H54 (cell line): ENCODE measurements at places on chromosomes 2 and 18.

DNA sequence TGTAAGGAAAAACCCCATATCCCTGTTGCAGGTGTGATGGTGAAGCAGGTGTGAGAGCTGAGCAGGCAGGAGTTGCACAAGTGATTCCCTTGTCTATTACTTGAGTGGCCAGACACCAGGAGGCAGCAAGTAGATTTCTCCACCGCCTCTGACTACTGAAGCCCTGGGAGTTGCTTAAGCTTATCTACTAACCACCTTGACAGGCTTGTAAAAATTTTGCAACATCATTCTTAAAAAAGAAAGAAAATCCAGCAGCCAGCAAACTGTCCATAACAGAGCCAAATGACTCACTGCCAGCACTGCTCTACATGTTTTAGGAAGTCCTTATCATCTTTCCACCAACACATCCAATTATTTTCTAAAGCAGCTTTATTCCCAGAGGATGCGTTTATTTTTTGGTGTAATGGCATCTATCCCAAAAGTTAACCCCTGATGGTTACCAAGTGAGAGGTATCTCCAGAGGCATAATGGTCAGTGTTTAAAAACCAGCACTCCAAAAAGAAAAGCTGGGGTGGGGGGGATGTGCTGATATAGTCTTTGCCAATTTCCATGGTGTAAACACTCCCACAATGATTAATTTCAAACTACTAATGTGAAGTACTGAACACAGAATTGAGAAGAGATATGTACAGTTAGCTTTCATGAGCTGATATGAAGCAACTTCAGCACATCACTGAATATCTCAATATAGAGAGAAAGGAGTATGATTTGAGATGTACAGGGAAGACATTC lies 16.3 kb upstream of the GPR39 start:
- no peak for DNase-seq

DNA sequence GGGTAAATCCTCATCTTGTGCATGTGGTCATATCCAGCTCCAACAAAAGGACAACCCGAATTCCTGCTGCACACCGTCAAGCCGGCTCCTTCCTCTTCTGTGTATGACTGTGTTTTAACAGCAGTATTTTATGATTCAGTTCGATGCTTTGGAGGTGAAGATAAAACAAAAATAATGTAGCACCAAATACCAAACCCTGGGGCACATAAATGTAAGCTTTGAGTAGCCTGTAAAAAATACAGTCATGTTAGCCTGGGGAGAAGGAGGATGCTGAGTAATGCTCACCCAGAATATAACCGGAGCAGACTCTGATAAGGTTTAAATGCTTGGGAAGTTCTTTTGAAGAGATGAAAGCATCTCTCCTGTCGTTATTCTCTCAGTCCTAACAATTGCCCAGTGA lies 225.0 kb downstream of the SUCLG1 start:
- DNase-seq, result no peak

DNA sequence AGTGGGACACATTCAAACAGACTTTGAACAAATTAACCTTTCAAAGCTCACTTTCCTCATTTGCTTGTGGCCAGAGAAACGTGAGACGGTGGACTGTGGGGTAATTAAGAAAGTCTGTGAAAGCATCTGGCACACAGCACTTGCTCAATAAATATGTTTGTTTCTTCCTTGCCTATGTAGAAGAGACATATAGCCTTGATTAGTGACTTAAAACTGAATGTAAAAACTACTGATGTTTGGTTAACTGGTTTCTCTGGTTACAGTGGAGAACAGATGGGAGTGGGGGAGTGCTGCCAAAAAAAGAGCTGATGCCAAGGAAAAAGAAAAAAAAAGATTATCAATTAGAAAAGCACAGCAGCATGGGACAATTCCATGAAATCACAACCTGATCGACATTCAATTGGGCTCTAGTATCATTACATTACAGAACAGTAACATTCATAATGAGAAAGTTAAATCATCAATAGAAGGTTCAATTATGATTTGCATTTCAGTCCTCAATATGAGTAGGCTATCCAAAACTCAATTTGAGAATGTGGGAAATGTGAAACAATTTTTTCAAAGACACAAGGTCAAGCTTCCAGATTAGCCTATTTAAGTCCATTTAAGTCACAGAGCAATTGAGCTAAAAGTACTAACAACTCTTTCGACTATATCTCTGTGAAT lies 14.7 kb downstream of the CUL3 start:
- no peak for DNase-seq

DNA sequence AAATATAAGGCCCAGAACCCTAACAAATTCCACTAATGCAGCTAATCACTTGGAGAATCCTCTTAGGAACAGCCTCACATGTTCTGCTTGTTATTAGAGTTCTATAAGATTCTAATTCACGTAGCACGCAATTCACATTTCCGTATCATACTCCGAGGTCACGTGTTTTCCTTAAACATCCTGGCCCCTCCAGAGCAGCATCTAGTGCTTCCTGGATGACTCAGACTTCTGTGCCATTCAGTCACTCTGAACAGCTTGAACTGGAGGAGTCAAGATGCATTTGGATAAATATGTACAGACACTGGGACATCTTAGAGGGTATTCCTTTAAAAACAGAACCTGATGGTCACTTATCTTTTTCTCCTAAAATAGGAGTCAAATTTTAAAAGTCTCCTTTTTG lies 156.5 kb downstream of the MYO5B start:
- no peak for DNase-seq

GRCh38 chr2:157923598-157924217 lies 47.6 kb upstream of the ACVR1 start:
- DNase-seq, result no peak

GRCh38 chr2:181810823-181811695 lies 80.5 kb upstream of the ITPRID2 start:
- peak; percentile 53 for DNase-seq

- no peak for DNase-seq
These were observed 50.7 kb downstream of the FMNL2 start for GRCh38 chr2:152385650-152386049.

DNA sequence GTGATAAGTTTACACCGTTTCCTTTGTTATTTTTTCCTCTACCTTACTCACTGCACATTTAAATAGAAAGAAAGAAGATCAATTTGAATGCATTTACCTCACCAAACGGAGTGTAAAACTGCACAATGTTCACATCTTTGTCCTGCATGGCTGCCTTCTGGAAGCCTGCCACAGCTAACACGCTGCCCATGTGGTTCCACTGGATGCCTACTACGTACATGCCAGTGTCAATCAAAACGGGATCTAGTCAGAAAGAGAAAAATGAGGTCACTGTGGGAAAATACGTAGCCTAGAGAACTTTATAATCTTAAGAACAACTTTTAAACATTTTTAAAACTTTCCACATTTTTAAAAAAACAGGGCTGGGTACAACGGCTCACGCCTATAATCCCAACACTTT lies 16.4 kb downstream of the WDR35 start:
- no peak for DNase-seq

DNA sequence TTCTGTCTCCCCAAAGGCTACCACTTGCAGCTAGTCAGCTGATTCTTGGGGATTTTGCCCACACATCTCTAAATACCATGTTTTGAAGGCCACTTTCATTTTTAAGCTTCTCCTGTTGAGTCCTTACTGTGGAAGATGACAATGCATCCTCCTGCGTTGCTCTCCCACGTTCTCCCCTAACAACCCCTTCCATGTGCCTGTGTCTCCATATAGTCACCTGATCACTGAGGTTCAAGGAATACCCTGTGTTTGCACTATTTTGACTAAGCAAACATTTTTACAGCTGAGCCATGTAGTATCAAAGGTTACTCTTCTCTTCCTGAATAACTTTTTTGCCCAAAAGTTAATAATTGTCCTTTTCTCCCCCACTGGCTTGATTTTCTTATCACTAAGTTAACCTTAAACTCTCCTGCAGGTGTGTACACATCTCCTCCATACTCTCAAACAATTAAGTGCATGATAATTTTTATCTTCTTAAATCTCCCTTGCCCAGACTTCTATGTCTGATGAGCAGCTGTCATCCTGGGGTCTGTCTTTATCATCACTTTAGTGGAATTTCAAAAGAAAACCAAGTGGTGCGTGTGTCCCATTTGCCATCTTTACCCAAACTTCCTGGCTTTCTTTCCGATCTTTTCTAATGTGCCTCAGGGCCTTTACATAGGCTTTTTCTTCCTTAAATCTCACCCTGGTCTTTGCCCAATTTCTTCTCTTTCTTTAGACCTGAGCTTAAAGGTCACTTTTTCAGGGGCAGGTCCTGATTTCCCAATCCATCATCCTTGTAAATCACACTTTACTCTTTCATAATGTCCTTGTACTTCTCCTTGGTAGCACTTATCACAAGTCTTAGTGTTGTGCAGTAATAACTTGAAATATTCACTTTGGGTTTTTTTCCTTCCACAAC lies 85.2 kb upstream of the SPATS2L start:
- no peak for DNase-seq

GRCh38 chr18:14912967-14913366 lies 165.0 kb downstream of the ANKRD30B start:
- no peak for DNase-seq

GRCh38 chr2:161625314-161625919 lies 1.2 kb downstream of the SLC4A10 start:
- DNase-seq, result no peak

GRCh38 chr2:223522796-223523195 lies 79.4 kb downstream of the SCG2 start:
- DNase-seq, result no peak

- DNase-seq, result no peak
These were observed 7.3 kb downstream of the KIF1A start for GRCh38 chr2:240812721-240813120.

DNA sequence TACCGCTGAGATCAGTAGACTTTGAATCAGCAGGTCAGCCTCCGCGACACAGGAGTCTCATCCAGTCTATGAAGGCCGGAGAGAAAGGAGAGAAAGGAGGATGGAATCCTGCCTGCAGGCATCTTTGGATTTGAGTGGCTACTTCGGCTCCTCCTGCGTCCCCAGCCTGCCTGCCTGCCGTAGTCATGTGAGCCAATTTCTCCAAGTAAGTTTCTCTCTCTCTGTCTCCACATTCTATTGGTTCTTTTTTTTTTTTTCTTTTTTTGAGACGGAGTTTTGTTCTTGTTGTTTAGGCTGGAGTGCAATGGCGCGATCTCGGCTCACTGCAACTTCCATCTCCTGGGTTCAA lies 16.7 kb downstream of the PDCD1 start:
- no peak for DNase-seq

DNA sequence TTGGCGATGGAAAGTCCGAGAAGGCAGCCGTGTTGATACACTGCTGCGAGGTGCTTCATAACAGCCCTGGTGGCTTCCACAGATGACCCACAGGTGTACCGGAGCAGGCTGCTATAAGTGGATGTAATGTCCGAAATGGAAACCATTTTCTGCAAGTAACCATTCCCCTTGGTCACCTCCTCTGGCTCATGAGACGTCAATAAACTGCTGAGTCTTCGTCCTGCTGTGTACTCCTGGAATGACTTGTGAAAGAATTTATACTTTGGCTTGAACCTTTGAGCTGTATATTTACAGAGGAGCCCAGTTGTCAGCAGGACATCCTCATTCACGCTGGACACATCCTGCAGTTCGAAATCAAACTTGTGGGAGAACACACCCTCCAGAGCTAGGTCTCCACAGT lies 14.4 kb downstream of the NLRC4 start:
- DNase-seq, result no peak

- DNase-seq, result no peak
These were observed 107.9 kb downstream of the CABLES1 start for GRCh38 chr18:23243178-23243577.

DNA sequence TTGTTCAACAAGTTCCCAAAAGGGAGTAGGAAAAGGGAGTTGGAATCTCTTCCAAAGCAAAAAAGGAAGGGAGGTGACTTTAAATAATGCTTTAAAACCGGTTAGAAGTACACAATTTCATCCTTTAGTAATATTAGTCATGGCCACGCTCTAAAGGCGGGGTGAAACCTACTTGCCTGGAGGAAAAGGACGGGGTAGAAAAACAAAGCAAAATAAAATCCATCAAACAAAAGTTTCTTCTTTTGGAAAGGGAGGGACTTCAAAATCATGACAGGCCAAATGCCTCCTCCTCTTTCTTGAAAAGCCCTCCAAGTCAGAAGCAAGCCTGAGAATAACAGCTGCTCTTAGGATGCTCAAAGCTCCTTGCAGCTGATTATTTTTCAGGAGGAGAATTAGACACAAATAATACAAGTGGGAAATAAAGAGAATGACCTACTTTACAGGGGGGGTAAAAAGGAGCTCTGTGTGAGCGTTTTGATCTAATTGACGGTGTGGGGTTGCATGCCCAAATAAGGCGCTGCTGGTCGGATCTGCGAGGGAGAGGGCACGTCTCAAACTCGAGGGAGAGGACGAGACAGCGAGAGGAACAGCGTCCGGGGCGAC lies 1.8 kb upstream of the NPAS2 start:
- no peak for DNase-seq

- DNase-seq, result no peak
These were observed 1.6 kb downstream of the KLHL29 start for GRCh38 chr2:23386339-23387220.

- DNase-seq, result no peak
These were observed 511.7 kb downstream of the EPHA4 start for GRCh38 chr2:221060376-221060775.

GRCh38 chr2:119066272-119066804 lies 92.2 kb downstream of the C1QL2 start:
- DNase-seq, result no peak

- DNase-seq, result no peak
These were observed 37.3 kb downstream of the GPD2 start for GRCh38 chr2:156473445-156473844.

DNA sequence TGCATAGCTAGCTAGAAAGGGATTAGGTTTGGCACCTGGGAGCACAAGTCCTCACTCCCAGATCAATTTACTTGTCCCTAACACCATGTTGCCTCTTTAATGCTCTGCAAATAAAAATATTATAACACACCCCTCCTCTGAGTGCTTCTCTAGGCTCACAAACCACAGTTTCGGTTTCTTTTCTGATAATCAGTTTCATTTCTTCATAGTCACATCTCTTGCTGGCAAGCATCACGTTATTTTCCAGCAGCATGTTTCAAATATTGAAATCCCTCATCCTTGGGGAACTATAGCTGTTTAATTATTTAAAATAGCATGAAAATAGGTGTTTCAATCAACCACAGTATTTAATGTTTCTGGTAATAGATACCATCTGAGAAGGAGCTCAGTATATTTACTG lies 13.9 kb upstream of the SMCHD1 start:
- DNase-seq, result peak; percentile 14

DNA sequence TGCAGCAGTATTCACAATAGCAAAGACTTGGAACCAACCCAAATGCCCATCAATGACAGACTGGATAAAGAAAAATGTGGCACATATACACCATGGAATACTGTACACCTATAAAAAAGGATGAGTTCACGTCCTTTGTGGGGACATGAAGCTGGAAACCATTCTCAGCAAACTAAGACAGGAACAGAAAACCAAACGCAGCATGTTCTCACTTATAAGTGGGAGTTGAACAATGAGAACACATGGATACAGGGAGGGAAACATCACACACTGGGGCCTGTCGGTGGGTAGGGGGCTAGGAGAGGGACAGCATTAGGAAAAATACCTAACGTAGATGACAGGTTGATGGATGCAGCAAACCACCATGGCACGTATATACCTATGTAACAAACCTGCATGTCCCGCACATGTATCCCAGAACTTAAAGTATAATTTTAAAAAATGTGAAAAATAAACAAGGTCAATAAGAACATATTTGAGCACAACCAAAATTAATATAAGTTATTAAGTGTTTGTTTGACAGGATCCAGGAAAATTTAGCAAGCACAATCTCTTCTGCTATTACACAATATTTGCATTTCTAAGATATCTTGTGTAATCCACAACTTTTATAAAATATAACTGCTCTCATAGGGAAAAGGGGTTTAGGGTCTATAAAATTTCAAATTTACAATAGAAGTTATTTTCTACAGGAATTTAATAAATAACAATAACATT lies 22.9 kb downstream of the CCBE1 start:
- no peak for DNase-seq

- DNase-seq, result no peak
These were observed 156.6 kb downstream of the ESCO1 start for GRCh38 chr18:21443776-21444464.
